Stimulated activated CD8-positive, alpha-beta memory T cell treated with anti-CD3 and anti-CD28 coated beads, Interleukin-15, amount 100 ng/mL, for 48 hours (primary cell): ENCODE measurements at places on chromosomes 12 and 14.

DNA sequence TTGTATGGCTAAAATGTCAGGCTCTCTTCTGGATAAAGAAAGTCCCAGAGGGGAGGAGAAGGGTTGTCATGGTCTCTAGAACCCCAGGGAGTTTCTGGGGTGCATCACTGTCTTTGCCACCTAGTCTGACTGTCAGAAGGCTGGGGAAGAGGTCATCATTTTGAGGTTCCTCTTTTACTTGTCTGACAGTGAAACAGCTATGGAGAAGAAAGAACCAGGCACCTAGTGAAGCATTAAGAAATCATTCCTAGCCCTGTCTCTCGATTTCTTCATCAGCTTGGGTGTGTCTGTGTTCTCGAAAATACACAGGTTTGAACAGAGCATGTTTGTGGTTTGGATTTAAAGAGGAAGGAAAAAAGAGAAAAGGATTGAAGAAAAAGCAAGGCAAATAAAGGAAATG is 158.7 kb upstream of the LRIG3 start:
- DNase-seq = no peak

GRCh38 chr14:71244341-71244740 is 337.1 kb downstream of the PCNX1 start:
- DNase-seq = no peak

- no peak for DNase-seq
Measured at GRCh38 chr14:55599250-55599879, 19.4 kb downstream of the KTN1 start.

- no peak for DNase-seq
Measured at GRCh38 chr14:90159146-90159545, 97.2 kb upstream of the PSMC1 start.

GRCh38 chr12:46373301-46374296 is 1.0 kb upstream of the SLC38A2 start:
- no peak for DNase-seq

DNA sequence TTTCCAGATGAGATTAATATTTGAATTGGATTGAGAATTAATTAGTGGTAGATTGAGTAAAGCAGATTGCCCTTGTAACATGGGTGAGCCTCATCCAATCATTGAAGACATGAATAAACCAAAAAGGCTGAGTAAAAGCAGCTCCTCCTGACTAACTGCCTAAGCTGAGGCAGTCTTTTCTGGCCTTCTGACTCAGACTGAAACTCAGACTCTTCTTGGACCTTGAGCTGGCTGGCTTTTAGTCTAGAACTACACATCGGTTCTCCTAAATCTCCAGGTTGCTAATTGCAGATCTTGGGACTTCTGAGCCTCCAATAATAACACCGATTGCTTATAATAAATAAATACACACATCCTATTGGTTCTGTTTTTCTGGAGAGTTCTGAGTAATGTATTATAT is 24.0 kb downstream of the FKBP11 start:
- DNase-seq = no peak

- no peak for DNase-seq
Measured at GRCh38 chr14:68810173-68811153, 17.6 kb upstream of the ZFP36L1 start.

DNA sequence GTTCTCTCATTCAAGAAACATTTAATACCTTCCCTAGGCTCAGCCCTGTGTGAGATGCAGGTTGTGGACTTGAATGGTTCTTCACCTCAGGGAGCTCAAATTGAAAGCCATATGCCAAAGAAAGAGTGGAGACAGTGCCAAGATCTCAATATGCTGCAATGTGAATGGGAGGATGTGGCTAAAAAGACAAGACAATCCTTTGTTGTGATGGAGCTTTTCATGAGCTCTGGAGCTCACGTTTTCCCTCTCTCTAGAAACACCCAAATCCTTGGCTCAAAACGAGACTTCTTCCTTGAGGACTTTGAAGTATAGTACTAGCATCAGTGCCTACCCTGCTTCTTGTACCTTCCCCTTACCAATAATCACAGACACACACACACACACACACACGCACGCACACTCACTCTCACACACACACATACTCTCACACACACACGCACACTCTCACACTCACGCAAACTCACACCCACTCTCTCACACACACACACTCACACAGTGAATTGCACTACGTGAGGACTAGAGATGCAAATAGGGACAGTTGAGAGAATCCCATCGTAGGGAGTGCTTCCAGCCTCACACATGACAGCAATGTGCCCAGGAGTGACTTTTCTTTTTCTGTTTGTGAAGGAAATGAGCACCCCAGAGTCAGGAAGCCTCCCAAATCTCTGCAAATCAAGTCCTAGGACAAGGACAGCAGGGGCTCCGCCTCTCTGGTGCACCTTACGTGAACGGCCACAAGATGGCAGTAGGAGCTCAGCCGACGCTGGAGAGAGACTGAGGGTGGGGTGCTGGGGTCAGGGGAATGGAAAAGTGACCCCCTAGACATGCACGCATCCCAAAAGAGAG is 231.4 kb downstream of the PCNX1 start:
- DNase-seq = peak; percentile 14

DNA sequence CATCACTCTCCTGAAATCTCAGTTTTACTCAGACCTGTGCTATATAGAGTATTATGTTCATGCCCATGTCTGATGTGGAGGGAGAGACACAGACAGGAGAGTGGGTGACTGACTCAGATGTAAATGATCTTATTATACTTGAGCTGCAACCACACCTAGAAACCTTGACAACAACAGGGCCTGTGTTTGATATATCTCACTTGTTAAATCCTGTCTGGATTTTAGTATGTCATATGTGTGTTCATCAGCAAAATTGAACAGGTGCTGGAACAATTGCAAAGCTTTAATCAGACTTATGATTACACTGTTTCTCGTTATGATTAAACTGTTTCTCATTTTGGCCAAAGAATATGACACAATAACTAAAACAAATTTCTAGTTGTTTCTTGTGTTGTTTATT is 37.7 kb downstream of the DIP2B start:
- peak; percentile 13 for DNase-seq

DNA sequence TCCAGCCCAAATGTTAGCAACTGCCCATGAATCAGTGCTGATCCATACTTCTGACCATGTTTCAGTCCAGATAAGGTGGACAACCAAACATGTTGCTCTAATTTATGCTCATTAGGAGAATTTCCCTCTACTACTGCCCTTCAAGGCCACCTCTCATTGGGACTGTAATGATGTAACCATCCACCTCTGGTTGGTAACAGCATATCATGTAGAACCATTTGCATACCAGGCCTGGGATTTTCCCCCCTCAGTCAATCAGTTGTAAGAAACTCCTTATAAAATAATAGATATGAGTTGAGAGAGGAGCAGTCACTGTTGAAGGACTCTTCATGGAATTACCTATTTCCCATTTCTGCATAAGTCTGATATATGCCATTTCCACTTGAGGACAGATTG is 17.8 kb upstream of the YAF2 start:
- DNase-seq = no peak

- no peak for DNase-seq
Measured at GRCh38 chr12:20513189-20513588, 144.9 kb downstream of the PDE3A start.

GRCh38 chr12:116864371-116865160 is 16.7 kb downstream of the HRK start:
- DNase-seq = no peak

DNA sequence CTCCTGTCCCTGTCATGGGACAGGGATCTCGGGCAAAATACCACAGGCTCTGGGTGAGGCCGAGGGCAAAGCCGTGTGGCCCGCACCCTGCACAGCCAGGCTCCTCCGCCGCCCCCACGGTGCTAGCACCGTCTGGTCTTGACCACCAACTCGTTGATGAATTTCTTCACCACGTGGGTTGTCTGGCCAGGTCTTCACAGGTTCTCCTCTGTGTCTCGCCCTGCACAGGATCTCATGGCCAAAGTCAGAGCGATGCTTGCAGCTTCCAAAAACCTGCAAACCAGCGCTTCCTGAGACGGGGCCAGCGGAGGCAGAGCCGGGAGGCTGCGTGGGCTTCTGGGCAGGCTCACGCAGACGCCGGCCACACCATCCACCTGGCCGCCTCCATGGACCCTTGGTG is 29.0 kb upstream of the MMP17 start:
- no peak for DNase-seq

DNA sequence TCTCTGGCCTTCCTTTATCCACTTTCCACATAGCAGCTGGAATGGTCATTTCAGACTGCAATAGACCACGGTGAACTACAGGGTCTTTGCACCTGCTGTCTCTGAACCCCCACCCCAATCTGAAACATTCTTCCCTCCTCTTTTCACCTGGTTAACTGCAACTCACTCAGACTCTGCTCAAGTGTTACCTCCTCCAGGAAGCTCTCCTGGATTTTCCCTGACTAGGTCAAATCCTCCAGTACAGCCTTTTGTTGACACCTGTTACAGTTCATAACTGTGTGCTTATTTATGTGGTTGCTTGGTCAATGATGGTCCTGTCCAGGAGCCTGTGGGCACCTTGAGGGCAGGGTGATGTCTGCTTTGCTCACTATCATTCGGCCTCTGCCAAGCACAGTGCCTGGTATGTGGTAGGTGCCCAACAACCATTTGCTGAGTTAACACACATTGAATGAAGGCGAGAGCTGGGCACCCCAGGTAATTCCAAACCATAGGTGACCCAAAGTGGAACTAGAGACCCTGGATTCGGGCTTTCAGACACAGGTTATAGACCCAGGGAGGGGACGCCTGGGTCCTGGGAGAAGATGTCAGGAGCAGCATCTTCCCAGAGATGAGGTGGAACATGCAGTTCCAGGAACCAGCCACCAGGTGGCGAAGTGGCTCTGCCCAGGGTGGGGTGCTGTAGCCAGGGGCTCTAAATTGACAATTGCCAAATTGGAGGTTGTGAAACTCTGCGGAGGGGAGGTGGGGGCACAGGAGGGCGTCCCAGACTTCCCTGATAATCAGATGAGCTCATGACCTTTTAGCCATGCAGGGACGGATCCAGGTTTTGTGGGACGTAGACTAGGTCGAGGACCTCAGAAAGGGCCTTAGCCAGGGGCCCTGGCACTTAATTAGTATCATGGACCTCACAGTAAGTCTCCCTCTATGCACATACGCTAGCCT is 28.1 kb downstream of the TRPV4 start:
- DNase-seq = peak; percentile 22

DNA sequence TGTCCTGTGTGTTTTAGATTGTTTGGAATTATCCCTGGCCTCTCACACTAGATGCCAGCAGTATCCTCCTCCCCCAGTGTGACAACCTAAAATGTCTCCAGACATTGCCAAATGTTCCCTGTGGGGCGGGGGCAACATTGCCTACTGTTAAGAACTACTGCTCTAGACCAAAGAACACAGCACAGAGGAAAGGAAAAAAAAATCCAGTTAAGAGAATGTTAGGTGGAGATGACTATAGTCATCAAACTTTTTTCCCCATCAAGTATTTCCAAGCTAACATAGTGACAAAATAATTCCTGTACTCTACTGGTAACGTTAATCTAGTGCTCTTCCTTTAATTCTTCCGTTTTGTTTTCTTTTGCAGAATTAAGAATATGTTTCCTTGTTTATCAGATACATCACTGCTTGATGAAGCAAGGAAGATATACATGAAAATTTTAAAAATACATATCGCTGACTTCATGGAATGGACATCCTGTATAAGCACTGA is 3.5 kb downstream of the CDKN1B start:
- DNase-seq = no peak

GRCh38 chr14:92481811-92482555 is 31.6 kb upstream of the RIN3 start:
- no peak for DNase-seq

- no peak for DNase-seq
Measured at GRCh38 chr14:91841065-91841464, 26.3 kb downstream of the TC2N start.

DNA sequence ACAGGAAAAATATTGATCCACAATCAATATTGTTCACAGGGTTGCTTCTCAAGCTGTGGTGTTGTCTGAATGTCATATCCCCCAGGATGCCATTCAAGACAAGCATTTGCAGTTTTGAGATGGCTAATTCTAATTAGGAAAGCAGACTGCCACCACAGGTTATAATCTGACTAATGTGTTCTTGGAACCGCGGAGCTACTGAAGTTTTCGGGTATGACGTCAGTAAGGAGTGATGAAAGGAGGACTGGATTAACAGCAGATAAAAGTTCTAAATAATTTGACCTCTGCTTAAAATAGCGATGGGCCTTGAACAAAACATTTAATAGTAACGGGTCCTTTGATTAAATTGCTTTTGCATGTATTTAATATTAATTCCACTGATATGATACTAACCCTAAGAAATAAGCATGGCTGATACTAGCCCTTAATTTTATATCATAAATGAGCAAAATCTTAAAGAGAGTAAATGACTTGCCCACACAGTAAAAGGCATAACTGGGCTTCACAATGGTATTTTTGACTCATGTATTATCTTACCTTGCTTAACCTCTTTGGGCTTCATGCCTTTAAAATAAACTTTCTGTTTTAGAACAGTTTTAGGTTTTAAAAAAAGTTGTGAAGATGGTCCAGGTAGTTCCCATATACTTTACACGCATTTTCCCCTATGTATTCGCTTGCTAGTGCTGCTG is 50.3 kb downstream of the TSHR start:
- DNase-seq = no peak

- DNase-seq = no peak
Measured at GRCh38 chr12:93664573-93665138, 12.5 kb upstream of the CRADD start.

GRCh38 chr14:68165274-68165843 is 345.8 kb downstream of the RAD51B start:
- DNase-seq = no peak

DNA sequence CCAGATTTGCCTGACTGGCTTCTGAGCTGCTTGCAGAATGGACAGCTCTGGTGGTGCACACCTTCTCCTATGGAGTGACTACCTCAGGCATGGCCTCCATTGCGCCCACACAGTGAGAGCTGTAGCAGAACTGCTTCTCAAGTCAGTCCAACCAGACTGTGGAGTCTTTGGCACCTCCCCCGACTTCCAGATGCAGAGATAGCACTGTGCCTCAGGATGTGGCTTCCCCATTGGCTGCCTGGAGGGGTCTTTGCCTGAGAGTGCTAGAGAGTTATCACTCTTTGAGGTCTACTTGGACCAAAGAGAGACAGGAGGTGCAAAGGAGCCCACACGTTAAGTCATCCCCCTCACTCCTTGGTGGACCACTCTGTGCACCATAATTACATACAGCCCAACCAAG is 44.8 kb upstream of the FRS2 start:
- DNase-seq = no peak

DNA sequence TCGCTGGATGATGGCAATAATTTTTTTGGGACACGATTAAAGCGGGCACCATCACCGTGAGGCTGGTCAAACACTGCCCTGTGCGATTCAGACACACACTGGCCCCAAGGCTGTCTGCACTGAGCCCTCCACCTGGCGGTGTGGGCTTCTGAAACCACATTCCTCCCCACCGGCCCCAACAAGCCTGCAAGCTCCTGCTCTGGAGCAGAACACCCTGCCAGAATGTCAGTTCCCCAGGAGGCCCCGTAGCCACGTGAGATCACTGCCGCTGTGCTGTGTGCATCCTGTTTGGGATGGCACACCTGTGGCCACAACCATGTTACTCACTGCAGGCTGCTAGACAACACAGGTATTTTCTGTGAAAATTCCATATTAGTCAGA is 7.9 kb downstream of the GSC start:
- no peak for DNase-seq
